ENCODE measurements at places on chromosomes 16 and 17. TPM values are rescaled to one million over a fixed set of nuclear protein-coding genes. Genes with fewer than 3 reads are reported as not detected.

DNA sequence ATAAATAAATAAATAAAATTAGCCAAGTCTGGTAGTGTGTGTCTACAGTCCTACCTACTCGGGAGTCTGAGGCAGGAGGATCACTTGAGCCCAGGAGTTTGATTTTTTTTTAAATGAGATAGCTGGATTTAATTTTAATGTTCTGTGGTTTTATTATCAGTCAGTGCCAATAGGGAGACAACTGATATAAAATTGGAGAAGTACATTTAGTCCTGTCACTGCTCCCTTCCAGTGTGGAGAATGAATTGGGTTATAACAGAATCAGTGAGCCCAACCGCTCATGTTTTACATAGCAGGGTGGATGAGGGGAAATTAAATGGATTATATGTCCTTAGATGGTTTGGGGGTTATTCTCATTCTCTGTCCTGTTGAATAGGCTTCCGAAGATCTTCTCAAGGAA lies 6.2 kb downstream of the NME1 start:
- DNase-seq, result no peak

DNA sequence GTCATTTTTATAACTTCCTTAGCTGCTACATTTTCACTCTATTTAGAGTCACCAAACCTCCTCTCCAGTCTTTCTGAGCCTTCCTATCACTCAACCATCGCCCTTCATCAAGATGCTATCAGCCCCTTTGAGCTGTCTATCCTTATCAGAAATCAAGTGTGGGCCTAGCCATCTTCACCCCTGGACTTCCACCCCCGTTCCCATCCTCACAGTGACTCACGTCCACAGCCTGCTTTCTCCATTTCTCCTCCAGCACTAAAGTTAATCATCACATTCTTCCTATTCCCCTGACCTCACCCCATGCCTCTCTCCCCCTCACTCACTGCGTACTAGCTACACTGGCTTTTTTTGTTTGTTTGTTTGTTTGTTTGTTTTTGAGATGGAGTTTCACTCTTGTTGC lies 2.4 kb upstream of the TEKT3 start:
- DNase-seq, result no peak

Gene RAC3
- total RNA-seq, result 37.7 TPM

- no peak for DNase-seq
These were observed 197.2 kb downstream of the FOXL1 start for GRCh38 chr16:86775511-86775921.

DNA sequence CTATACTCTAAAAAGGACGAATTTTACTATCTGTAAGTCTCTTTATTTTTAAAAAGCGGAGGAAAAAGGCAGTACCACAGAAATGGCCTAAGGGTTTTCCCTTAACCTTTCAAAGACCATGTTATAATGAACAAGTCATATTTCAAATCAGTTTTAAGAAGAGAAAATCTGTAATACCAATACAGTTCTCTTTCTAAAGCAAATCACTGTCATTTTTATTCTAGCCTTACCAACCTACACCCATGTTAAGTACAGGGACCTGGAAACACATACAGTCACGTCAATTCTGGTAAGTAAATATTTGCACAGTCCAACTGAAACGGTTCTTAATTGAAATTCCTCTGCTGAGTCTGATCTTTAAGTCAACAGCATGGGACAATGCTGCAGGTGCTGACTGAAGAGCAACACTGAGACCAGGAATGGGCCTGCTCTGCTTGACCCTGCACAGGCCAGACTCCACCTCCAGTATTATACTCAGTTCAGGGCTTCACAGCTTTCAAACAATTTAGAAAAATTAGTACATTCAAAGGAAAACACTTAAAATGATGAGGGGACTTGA lies 20.2 kb downstream of the MBTPS1 start:
- DNase-seq, result no peak

Gene C17orf107
- total RNA-seq, result 4.3 TPM

- no peak for DNase-seq
These were observed 52.6 kb downstream of the PITPNM3 start for GRCh38 chr17:6503641-6504195.

- no peak for DNase-seq
These were observed 106.2 kb downstream of the GRIN2A start for GRCh38 chr16:10076037-10076436.

- DNase-seq, result no peak
These were observed 242.6 kb upstream of the GSE1 start for GRCh38 chr16:85370543-85370880.

Gene CDRT4
- total RNA-seq, result 18.4 TPM

DNA sequence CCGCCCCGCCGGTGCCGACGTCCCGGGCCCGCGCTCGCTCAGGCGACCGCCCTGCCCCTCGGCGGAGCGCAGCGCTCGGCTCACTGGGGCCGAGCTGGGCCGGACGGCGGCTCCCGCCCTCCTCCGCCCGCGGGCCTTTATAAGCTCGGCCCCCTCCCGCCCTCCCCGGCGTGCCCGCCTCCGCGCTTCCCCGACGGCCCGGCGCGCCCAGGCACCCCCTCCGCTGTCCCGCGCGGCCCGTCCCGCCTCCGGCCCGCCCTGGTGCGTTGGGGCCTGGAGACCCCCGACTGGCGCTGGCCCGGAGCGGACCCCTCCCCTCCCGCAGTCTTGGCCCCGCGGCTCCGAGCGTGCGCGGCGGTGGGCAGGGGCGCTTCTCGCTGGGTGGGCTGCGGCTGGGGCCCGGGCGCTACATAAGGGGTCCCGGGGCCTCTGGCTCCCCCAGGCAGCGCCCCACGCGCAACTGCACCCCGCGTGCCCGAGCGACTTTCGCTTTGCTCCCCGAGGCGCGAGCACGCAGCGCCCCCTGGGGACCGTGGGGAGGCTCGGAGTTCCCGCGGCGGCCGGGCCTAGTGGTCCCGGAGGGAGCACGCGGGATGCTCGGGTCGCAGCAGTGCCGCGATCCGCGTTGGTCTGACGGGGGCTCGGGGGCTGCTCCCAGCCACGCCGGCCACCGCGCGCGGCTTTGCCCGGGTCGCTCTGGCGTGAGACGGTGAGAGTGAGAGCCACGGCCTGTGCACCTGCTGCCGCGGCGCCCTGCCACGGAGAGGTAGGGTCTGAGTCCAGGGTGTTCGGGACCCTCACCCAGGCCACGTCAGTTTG lies at the start of gene PIEZO1:
Gene PIEZO1 (minus strand): TSS at position 115 of the 819 bp plus-strand sequence. CDS start 256 bp downstream, outside the sequence.
- DNase-seq, result no peak

- DNase-seq, result no peak
These were observed 13.9 kb upstream of the KIFC3 start for GRCh38 chr16:57815987-57816745.

Gene HBZ
- not detected for total RNA-seq

DNA sequence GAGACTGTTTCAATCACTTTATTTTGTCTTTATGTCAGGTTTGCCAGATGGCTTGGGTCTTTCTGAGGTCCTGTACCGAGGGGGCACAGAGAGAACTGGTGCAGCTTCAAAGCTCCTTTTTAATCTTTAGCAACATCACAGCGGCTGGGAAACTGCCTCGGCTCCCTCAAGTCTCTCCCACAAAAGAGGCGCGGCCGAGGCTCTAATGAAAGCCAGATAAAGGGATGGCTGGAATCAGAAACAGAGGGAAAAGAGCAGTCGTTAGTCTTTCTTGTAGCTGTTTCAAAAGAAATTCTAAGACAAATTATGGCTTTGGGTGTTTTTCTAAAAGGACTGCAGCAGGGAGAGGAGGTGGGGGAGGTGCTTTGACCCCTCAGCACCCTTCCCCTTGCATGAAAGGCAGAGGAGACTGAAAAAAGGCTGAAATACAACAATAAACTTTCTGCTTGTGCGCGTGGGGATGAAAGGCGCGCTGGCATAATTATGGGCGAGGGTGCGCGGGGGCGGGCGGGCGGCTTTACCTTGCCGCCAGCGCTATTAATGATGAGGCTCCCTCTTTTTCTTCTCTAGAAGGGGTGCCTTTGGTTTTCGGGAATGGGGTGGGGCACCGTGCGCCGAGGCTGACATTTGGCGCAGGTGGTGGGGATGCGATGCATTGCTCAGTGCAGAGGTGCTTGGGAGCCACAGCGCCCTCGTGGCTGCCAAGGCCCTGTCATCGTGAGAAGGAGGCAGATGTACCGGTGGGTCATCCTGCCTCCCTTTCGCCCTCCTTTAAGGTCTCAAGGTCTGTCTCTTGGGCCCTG lies 22.3 kb upstream of the BRD7 start:
- no peak for DNase-seq

GRCh38 chr16:49486400-49486799 lies 112.8 kb downstream of the C16orf78 start:
- DNase-seq, result no peak

Gene CAPNS2
- total RNA-seq, result 0.82 TPM

DNA sequence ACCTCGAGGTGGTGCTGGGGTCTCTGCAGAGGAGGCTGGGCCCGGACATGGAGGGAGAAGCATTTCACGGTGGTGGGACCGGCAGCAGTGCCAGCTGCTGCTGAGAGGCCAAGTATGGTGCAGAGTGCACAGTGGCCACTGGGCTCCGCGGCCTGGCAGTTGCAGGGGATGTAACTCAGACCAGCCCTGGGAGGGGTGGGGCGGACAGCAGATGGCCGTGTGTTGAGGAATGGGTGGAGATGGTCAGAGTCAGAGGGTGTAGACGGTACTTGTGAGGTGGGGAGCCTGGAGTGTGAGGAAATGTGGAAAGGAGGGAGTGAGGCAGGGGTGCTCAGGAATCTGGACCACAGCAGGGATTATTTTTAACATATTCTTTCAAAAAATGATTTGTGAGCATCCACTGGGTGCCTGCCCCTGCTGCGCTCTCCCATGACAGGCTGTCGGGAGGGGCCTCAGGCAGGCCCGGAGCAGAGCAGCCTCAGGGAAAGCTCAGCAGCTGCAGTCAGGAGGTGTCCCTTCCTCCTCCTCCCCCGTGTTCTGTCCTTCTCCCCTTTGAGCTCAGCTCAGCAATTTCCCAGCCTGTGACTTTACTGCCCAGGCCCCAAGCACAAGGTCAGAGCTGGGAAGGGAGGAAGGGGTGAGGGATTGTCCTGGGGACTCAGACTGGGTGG lies 113.1 kb downstream of the RAP1GAP2 start:
- no peak for DNase-seq

- DNase-seq, result no peak
These were observed 26.5 kb upstream of the C16orf87 start for GRCh38 chr16:46857368-46857945.

DNA sequence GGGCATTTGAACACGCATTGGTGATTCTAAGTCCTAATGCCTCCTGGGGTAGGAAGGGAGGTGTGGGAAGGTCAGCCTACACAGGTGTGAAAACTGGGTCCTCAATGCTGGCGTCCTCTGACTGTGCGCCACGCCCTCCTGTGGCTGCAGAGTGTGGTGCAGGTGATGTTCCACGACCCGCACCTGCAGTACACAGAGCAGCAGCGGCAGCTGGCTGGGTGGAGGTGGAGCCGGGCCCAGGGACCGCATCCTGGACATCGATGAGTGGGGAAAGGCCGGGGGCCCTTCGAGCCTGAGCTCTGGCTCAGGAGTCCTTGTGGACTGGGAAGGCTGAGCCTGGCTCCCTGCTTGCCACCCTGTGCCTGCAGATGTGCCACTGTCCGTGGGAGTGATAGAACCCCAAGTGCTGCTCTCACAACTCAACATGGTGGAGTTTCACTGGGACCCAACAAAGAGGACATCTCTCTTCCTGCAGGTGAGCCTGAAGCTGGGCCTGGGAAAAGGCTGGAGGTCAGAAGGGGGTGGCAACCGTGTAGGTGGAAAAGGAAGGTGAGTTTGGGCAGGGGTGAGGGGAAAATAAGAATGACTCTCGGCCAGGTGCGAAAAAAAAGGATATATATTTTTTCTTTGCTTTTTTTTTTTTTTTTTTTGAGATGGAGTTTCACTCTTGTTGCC lies 14.0 kb upstream of the STAC2 start:
- DNase-seq, result peak; percentile 31

DNA sequence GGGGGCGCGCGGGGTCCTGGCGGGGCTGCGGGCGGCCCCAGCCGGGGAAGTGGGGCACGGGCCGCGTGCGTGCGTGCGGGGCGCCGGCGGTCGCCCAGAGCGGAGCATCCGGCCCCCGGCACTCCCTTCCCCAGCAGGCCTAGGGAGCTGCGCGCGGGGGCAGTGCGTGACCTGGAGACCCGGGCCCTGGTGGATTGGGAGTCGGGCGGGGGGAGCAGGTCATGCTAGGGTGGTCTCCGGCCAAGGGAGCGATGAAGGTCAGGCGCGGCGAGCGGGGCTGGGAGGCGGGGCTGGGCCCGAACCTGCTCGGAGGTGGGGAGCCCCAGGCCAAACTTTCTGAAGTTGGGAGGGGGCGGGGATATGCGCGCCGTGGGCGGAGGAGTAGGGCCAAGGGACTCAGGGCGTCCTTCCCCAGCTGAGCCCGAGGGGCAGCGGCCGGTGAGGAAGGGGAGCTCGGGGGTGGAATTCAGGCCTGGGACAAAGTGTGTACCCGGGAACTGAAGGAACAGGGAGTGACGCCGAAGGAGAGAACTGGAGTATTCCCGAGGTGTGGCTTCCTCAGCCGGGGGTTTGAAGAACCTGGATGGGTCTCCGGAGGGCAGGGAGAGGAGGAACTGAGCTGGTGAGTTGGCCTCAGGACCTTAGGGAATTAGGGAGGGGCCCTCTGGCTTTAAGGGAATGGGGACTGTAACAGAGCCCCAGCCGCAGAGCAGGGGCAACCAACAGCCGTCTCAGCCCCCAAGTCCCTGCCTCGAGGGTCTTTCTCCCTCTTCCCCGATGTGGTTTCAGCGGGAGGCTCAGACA lies 589 bp downstream of the XYLT2 start:
- no peak for DNase-seq

Gene KRTAP2-1
- total RNA-seq, result not detected

- no peak for DNase-seq
These were observed 23.6 kb downstream of the TMEM204 start for GRCh38 chr16:1557074-1557473.

Gene CHST5
- 0.45 TPM for total RNA-seq

Gene C17orf50
- not detected for total RNA-seq

GRCh38 chr17:47969930-47970724 lies 786 bp upstream of the CDK5RAP3 start:
- no peak for DNase-seq

Gene PARD6A
- 8.6 TPM for total RNA-seq

Gene NT5M
- 2.1 TPM for total RNA-seq

Gene BCL6B
- total RNA-seq, result 2.1 TPM

DNA sequence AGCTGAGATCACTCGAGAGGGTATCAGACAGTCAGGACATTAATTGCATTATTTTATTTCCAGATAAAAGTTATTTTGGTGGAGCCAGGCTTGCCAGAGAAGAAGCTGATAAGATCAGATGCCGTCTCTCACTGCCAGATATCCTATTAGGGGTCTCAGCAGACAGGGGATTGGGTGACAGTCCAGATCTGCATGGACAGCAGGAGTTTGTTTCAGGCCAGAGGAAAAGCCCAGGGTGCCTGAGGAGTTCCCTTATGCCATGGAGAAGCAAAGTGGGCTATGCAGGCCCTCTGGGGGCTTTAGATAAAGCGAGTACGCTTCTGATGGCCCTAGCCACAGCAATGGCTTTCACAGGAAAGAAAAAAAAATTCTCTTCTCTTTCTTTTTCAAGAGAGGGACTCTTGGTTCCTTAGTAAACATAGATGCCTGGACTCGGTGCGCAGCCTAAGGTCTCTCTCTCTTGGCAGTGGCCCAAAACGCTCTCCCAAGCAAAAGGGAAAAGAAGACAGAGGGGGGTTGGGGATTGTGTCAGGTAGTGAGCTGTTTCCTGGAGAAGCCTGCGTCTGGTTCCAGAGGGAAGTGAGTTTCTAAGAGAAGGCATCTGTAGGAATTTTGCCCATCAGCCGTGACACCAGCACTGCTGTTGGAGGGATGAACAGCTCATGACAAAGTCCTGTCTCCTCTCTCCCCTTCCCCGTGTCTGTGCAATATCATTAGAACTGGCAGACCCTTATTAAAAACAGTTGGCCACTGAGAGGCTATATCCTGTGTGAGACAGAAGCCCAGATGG lies 166.3 kb upstream of the FOXF1 start:
- DNase-seq, result no peak

GRCh38 chr16:27929818-27930217 lies 133.7 kb downstream of the GSG1L start:
- DNase-seq, result no peak

Data from cerebellum (tissue), 4 donors.